ENCODE measurements at places on chromosomes 2 and 18. TPM values are rescaled to one million over a fixed set of nuclear protein-coding genes. Genes with fewer than 3 reads are reported as not detected.

Gene INPP5D
- total RNA-seq, result 126 TPM

Gene APLF
- total RNA-seq, result 7.9 TPM

Gene LNPK
- 36.8 TPM for total RNA-seq

Gene VWA3B
- not detected for total RNA-seq

Gene ARHGAP15
- 164 TPM for total RNA-seq

Gene XIRP2
- total RNA-seq, result not detected

Gene CTNNA2
- not detected for total RNA-seq

Gene GAL3ST2
- not detected for total RNA-seq

Gene CYBRD1
- 0.46 TPM for total RNA-seq

Gene MREG
- 4.8 TPM for total RNA-seq

Gene PLCL1
- 29.6 TPM for total RNA-seq

Gene LTBP1
- not detected for total RNA-seq

Gene FSIP2
- total RNA-seq, result 0.54 TPM

Gene SLC5A7
- total RNA-seq, result not detected

Gene GPAT2
- total RNA-seq, result 3.7 TPM

Gene PROM2
- total RNA-seq, result 0.57 TPM

Gene MAP2
- total RNA-seq, result 0.38 TPM

Gene GNAL
- total RNA-seq, result 0.80 TPM

Gene RPRM
- not detected for total RNA-seq

Gene TEX44
- not detected for total RNA-seq

Gene CXCR1
- total RNA-seq, result not detected

Gene DYNAP
- total RNA-seq, result not detected

Gene AQP12B
- not detected for total RNA-seq

Gene IL1F10
- not detected for total RNA-seq

Gene GPR45
- not detected for total RNA-seq

Gene TMEM163
- total RNA-seq, result 0.39 TPM

Gene CRYGD
- not detected for total RNA-seq

Gene MARCO
- total RNA-seq, result 2.6 TPM

Gene MC2R
- total RNA-seq, result not detected

Gene MC4R
- total RNA-seq, result not detected

Gene TPO
- not detected for total RNA-seq

Gene CLEC4F
- total RNA-seq, result not detected

Gene IL36A
- total RNA-seq, result 1.5 TPM

Gene HAT1
- total RNA-seq, result 24.0 TPM

Gene MSGN1
- total RNA-seq, result not detected

Gene KCNG2
- not detected for total RNA-seq

Gene DSC2
- 0.86 TPM for total RNA-seq

Gene PRKAG3
- not detected for total RNA-seq

Gene VAMP5
- total RNA-seq, result 28.6 TPM

Gene GTF2A1L
- total RNA-seq, result not detected

Gene DES
- total RNA-seq, result not detected

Gene REG3A
- not detected for total RNA-seq

Gene BOD1L2
- total RNA-seq, result not detected

Gene CYS1
- not detected for total RNA-seq

Gene PRLH
- total RNA-seq, result not detected

Gene SOCS6
- total RNA-seq, result 4.2 TPM

Gene CAPN14
- total RNA-seq, result 0.92 TPM

Gene KLHL30
- not detected for total RNA-seq

Gene LONRF2
- 0.05 TPM for total RNA-seq

Gene DSG3
- total RNA-seq, result not detected

Gene GCG
- total RNA-seq, result not detected

Gene RAB17
- not detected for total RNA-seq

Measured in naive thymus-derived CD4-positive, alpha-beta T cell (primary cell).